ENCODE measurements at places on chromosomes 11 and 22.

- DNase-seq: peak; percentile 28
Measured at GRCh38 chr11:118610225-118610772, 2.9 kb downstream of the PHLDB1 start.

DNA sequence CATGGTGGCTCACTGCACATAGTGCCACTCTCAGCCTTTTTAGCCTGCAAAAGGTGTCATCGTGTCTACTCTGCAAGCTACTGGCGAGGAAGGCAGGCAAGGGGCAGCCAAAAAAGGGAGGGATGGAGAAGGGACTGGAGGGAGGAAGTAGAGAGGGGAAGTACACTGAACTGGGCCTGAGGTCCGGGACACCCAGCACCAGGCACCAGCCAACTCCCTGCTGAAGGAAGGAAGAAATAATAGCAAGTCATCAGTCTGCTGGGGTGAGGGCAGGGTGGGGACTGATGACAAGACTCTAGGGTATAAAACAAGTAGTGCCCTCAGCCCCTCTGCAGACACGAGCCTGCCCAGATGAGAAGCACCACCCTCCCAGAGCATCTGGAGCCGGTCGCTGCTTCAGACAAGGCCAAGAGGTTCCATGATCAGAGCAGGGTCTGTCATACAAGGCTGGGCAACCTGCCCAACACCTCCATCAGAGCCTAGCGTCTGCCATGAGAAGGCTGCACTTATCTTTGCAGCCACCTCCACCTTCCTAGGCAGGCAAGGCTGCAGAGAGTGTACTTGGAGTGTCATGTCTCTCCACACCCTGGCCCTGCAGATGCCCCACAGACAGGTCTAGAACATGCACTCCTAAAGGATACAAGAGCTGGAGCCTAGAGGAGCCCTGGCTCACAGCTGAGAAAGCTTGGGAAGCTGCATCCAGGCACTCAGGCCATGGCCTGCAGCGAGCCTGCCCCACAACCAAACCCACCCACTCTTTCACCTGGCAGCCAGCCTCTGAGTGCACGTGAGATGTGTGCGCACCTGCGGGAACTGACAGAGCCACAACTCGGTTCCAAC lies 9.0 kb upstream of the COMT start:
- DNase-seq: no peak

DNA sequence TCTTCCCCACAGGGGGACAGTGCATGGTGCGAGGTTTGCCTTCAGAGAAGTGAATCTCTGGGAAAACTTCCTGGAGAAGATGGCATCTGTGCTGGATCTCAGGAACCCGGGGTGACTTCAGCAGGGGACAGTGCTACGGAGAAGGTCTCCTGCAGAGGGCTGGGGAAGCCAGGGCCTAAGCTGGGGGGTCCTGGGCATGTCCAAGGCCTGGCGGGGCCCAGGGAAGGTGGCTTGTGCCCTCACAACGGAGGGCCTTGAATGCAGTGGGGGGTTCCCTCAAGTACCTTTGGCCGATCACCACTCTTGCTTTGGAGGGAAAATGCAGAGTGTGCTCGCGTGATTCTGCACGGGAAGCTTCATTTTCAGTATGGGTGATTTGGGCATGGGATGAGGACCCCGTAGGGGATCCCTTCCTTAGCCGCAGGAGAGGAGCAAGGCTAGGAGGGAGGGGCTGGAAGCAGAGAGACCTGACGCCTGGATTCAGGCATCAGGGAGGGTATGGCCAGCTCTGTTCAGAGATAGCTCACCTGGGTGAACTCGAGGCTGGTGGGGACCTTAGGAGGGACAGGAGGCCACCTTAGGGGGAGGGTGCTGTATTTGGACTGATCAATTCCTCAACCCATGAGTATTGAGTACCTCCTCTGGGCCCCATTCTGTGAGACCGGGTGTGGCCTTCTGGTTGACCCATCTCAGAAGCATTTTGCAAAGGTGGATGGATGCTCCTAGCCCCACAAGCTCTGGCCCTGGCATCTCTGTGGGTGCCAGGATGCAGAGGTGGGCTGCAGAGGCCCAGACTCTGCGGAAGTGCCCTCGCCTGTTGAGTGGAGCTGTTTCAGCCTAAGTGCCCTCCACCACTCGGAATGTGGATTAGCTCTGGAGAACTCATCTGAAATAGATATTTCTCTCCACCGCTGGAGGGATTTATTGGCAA lies 529.4 kb downstream of the TBC1D22A start:
- DNase-seq: no peak

DNA sequence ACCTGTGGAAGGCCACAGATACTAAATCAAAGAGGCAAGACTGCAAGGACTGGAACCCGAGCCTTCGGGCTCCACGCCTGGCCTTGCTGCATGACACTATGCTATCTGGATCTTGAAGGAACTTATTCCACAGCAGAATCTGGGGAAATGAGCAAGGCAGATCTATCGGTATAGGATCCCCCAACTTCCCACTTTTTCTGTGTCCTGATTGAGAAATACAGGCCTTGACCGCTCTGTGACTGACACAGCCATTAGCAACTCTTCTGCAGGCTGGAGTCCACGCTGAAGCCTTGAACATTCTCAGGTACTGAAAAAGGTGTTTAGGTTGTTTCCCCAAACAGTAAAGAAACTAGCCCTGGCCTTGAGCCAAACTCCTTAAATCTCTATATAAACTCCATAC lies 241.2 kb upstream of the NARS2 start:
- no peak for DNase-seq

DNA sequence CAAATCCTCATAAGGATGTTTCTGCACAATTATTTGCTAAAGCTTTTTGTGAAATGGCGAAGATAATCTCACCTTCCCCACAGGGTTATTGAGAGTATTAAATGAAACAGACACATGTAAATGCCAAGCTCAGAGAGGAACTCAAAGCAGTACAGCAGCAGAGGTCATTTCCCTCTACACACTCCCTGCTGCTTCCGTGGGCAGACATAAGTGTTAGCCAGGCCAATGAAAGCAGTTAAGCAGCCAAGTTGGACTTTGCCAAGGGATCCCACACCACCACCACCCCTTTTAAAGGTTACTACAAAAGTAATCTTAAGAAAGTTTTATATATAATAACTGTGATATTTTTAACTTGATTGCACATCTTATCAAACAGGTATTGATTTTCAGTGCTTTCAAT lies 4.0 kb upstream of the FAM111A start:
- DNase-seq: no peak

DNA sequence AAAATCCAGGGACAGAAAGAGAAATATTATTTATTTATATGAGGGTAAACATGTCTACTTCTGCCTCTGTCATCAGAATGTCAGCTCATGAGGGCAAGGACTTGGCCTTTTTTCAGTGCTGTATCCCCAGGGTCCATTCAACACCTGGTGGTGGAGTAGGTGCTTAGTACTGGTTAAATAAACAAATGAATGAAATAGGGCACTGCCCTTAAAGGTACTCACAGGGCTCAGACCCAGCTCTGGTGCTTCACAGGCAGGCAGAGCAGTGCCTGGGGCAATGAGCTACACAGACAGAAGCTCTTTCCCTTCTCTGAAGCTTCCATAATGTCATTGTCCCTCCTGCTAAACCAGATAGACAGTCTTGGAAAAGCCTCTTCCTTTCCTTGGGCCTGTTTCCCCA lies 30.9 kb downstream of the P4HA3 start:
- DNase-seq: no peak
